Aorta (tissue), 5 donors: ENCODE measurements at places on chromosomes 16 and 17. TPM values are rescaled to one million over a fixed set of nuclear protein-coding genes. Genes with fewer than 3 reads are reported as not detected.

- H3K4me3 ChIP-seq = no peak overlapping the region
- H3K4me1 ChIP-seq = peaks cover 2% of the 10 kb centered on the region
Observed at GRCh38 chr16:2757344-2757743, 4.9 kb downstream of the SRRM2 start.

CPNE7 gene
- total RNA-seq = 0.66 TPM

- no peak overlapping the region for H3K4me3 ChIP-seq
- DNase-seq = no peak
- H3K27me3 ChIP-seq = no peaks in the 10 kb centered on the region
- no peaks in the 10 kb centered on the region for H3K36me3 ChIP-seq
- no peak overlapping the region for H3K27ac ChIP-seq
Observed at GRCh38 chr17:31917065-31917529, 15.6 kb upstream of the UTP6 start.

HOXB8 gene
- total RNA-seq = 1.0 TPM

- no peak overlapping the region for H3K4me3 ChIP-seq
- no peak overlapping the region for H3K27ac ChIP-seq
- DNase-seq = no peak
- no peaks in the 10 kb centered on the region for H3K4me1 ChIP-seq
- H3K36me3 ChIP-seq = no peaks in the 10 kb centered on the region
- H3K27me3 ChIP-seq = no peaks in the 10 kb centered on the region
Observed at GRCh38 chr17:4632581-4632920, 8.9 kb downstream of the ALOX15 start.

- H3K4me1 ChIP-seq = no peaks in the 10 kb centered on the region
- no peaks in the 10 kb centered on the region for H3K36me3 ChIP-seq
- no peak for DNase-seq
- H3K27ac ChIP-seq = no peak overlapping the region
- H3K27me3 ChIP-seq = no peaks in the 10 kb centered on the region
- H3K4me3 ChIP-seq = no peak overlapping the region
Observed at GRCh38 chr17:50767030-50767429, 288 bp downstream of the ANKRD40CL start.

DNA sequence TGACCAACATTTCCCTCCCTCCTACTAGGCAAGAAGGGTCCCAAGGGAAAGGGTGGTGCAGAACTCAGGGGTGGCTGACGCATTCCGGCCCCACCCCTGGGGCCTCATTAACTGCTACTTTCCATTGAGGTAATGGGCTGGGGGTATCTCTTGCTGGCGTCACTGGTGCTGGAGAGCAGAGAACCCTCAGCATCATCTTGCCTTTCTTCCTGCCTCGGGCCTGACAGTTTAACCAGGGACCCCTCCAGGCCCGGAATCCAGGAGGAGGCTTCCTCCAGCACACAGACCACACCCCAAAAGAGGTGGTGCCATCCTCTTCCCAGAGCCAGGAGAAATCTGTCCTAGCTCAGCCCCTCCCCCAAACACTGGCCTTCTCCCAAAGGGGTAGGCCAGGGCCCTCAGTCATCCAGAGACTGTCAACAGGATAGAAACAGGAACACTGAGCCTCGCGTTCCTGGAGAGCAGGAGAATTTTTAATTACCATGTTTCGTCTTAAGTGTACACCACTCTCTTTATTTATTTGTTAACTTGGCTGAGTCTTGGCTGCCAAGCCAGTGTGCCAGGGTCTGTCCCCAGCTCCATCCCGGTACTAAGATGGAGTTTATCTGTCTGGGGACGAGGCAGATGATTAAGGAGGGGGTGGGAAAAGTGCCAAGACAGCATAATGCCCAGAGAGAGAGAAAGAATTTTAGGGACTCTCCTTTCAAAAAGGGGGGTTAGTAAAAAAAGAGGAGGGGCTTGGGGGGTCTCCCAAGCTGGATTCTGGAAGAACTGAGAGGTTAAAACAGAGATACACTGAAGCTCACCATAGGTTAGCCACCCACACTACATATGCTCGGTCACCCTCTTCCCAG, 5.1 kb downstream of the ETV4 start:
- no peak overlapping the region for H3K27ac ChIP-seq
- no peaks in the 10 kb centered on the region for H3K27me3 ChIP-seq
- H3K4me3 ChIP-seq = no peak overlapping the region
- no peaks in the 10 kb centered on the region for H3K36me3 ChIP-seq

DNA sequence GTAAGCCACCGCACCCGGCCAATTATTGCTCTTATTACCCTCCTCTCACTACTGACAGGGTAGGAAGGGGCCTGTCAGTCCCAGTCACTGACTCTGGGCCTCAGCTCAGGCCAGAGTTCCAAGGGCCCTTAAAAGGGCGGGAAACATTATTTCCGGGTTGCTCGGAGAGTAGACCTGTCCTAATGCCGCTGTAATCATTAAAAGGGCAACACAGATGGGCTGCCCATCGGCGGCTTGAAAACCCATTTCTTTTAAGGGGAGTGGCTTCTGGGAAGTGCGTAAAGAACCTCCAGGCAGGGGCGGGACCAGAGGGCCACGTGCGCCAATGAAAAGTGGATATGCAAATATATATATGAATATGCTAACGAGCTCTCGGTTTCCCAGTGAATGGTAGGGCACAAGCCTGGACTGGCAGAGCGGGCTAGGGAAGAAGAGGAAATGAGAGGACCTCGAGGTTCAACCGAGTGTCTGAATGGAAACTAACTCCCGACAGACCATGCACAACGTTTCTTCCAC, 26.6 kb downstream of the PIPOX start:
- no peak overlapping the region for H3K4me3 ChIP-seq
- H3K36me3 ChIP-seq = no peaks in the 10 kb centered on the region
- H3K27ac ChIP-seq = no peak overlapping the region
- H3K27me3 ChIP-seq = no peaks in the 10 kb centered on the region

ARHGAP23 gene
- total RNA-seq = 126 TPM

- no peaks in the 10 kb centered on the region for H3K36me3 ChIP-seq
- no peak for DNase-seq
- no peaks in the 10 kb centered on the region for H3K27me3 ChIP-seq
- no peak overlapping the region for H3K4me3 ChIP-seq
- no peak overlapping the region for H3K27ac ChIP-seq
Observed at GRCh38 chr16:67162506-67163163, 1.9 kb upstream of the HSF4 start.

GRCh38 chr16:90015586-90016338, 3.5 kb downstream of the DBNDD1 start:
- no peak overlapping the region for H3K4me3 ChIP-seq
- H3K27ac ChIP-seq = no peak overlapping the region
- DNase-seq = no peak
- no peaks in the 10 kb centered on the region for H3K27me3 ChIP-seq
- no peaks in the 10 kb centered on the region for H3K4me1 ChIP-seq

- no peaks in the 10 kb centered on the region for H3K4me1 ChIP-seq
- no peaks in the 10 kb centered on the region for H3K36me3 ChIP-seq
- H3K27me3 ChIP-seq = no peaks in the 10 kb centered on the region
- no peak for DNase-seq
Observed at GRCh38 chr17:51848451-51848850, 310.1 kb downstream of the CA10 start.

DNA sequence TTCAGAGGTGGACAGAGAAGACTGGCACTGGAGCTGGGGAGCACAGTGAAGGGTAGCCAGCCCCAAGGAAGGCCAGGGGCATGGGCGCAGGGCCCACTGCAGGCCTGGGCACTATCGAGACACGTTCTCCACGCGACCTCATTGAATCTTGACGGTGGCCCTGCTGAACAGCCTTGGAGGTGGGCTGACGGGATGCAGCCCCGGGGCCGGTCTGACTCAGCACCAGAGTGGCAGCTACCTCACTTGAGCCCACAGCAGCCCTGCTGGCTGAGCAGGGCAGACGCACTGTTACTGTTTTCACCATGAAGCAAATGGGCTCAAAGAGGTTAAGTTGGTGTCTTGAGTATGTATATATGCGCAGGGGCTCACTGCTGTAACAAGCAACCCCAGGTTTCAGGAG, 78.8 kb upstream of the FOXF1 start:
- H3K36me3 ChIP-seq = no peaks in the 10 kb centered on the region
- no peak overlapping the region for H3K4me3 ChIP-seq
- no peak for DNase-seq
- H3K4me1 ChIP-seq = no peaks in the 10 kb centered on the region

PAFAH1B1 gene
- total RNA-seq = 157 TPM

GRCh38 chr16:1746693-1747195, 24.6 kb downstream of the NME3 start:
- H3K36me3 ChIP-seq = peaks cover 15% of the 10 kb centered on the region
- no peak for DNase-seq
- H3K4me1 ChIP-seq = no peaks in the 10 kb centered on the region
- H3K27me3 ChIP-seq = no peaks in the 10 kb centered on the region
- no peak overlapping the region for H3K4me3 ChIP-seq

DNA sequence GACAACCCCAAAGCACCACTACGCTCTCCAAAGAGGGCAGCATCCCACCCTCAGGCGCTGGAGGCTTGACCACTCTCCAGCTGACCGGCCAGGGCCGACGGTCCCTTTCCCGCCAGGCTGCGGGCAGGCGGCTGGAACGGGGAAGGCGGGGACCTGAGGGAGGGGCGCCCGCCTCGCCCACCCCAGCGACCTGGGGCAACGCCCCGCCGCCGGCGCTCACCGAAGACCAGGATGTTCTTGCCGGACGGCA, 431 bp downstream of the DYNC1LI2 start:
- H3K36me3 ChIP-seq = peaks cover 2% of the 10 kb centered on the region
- H3K4me1 ChIP-seq = no peaks in the 10 kb centered on the region
- H3K4me3 ChIP-seq = peak overlapping the region; percentile 92
- H3K27me3 ChIP-seq = no peaks in the 10 kb centered on the region
- H3K27ac ChIP-seq = no peak overlapping the region
- no peak for DNase-seq

DNA sequence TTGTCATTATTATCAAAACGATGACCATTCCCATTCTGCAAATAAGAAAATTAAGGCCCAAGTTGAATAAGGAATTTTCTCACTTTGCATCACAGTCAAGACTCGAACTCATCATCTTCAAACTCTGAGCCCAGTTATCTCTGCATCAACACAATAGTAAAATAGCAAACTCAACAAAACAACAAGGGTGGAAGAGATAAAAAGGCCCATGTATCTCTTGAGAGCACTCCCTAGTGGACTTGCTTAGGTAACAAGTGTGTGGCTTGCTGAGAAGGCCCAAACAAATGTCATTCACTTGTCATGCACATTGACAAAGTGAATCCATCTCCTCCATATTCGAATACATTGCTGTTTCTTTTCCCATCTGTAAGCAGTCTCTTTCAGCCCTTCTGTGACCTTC, 412.0 kb upstream of the MAF start:
- no peaks in the 10 kb centered on the region for H3K4me1 ChIP-seq
- no peak overlapping the region for H3K27ac ChIP-seq
- H3K27me3 ChIP-seq = no peaks in the 10 kb centered on the region
- H3K4me3 ChIP-seq = no peak overlapping the region
- DNase-seq = no peak

DNA sequence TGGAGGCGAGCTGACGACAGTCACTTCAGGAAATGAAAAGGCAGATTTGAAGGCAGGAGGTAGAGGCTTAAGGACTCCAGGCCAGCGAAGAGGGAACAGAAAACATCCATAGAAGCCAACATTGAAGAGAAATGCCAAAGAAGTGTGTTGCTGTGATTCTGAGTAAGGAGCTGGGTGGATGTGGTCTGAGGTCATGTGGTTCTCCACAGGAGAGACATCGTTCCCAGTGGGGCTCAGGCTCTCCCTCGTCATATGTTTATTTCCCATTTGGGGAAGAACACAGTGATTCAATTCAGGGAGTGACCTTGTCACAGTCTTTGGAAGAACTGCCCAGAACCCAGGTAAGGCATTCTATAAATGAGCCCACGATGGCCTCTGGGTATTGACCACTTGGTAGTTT, 6.6 kb upstream of the PMP22 start:
- H3K4me1 ChIP-seq = no peaks in the 10 kb centered on the region
- no peaks in the 10 kb centered on the region for H3K27me3 ChIP-seq
- no peak for DNase-seq
- H3K4me3 ChIP-seq = no peak overlapping the region

KRT33A gene
- total RNA-seq = not detected

GRCh38 chr16:990516-991291, 9.1 kb downstream of the SOX8 start:
- no peak overlapping the region for H3K27ac ChIP-seq
- H3K4me1 ChIP-seq = no peaks in the 10 kb centered on the region
- H3K36me3 ChIP-seq = no peaks in the 10 kb centered on the region
- H3K27me3 ChIP-seq = no peaks in the 10 kb centered on the region
- no peak overlapping the region for H3K4me3 ChIP-seq

DNA sequence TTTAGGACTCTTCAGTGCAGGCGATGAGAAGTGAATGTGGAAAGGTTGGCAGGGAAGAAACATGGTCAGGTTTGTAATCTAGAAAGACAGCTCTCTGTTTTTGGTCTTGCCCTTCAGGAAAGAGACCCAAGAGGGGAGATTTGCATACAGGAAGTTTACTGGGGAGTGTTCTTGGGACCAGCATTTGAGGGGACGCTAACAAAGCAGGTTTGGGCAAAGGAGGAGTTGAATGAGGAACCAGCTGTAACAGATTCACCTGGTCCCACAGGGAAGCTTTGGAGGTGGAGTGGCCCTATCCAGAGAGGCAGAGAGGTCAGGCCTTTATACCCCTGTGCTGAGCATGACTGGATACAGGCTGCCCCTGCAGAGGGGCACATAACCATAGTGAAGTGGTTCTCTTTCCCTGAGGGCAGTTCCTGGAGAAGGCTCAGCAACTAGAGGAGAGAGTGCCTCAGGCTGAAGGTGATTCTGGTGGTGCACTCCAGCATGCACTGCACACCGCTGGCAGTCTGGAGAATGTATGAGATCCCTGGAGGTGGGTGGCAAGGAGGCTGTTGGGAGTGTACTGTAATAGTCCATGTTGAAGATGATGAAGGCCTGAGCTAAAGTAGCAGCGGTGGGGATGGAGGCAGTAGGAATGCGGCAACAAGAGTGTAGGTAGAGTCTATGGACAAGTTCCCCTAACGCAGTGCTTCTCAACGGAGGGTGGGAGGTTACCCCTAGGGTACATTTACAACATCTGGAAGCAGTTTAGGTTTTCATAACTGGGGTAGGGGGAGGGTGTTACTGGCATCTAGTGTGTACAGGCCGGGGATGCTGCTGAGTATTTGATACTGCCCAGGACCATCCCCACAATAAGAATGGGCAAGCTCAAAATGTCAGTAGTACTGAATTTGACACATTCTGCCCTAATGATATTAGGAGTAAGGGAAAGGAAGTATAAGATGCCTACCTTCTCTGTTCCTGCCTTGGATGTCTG, 37.2 kb downstream of the MAP2K6 start:
- H3K4me3 ChIP-seq = no peak overlapping the region
- no peak for DNase-seq
- H3K4me1 ChIP-seq = no peaks in the 10 kb centered on the region
- H3K27me3 ChIP-seq = no peaks in the 10 kb centered on the region
- no peak overlapping the region for H3K27ac ChIP-seq

DNA sequence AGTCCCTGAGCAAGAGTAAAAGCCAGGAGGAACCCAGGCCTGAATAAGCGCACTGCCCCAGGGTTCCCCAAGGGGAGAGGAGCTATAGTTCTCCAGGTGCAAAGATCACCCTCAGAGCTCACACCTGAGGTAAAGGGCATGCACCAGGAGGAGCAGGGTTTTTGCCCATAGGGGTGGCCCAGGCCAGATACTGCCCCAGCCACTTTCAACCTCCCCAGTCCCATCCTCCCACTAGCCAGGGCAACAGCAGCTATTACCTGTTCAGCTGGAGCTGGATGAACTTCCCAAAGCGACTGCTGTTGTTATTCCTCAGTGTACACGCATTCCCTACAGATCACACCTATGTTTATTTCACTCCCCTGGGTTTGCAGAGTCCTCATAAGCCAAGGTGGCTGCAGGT, 19.8 kb downstream of the MYO19 start:
- no peaks in the 10 kb centered on the region for H3K36me3 ChIP-seq
- H3K4me3 ChIP-seq = no peak overlapping the region
- no peaks in the 10 kb centered on the region for H3K4me1 ChIP-seq
- no peak overlapping the region for H3K27ac ChIP-seq

ZDHHC1 gene
- 8.4 TPM for total RNA-seq
